BE2C (cell line): ENCODE measurements at places on chromosomes 2 and 18.

DNA sequence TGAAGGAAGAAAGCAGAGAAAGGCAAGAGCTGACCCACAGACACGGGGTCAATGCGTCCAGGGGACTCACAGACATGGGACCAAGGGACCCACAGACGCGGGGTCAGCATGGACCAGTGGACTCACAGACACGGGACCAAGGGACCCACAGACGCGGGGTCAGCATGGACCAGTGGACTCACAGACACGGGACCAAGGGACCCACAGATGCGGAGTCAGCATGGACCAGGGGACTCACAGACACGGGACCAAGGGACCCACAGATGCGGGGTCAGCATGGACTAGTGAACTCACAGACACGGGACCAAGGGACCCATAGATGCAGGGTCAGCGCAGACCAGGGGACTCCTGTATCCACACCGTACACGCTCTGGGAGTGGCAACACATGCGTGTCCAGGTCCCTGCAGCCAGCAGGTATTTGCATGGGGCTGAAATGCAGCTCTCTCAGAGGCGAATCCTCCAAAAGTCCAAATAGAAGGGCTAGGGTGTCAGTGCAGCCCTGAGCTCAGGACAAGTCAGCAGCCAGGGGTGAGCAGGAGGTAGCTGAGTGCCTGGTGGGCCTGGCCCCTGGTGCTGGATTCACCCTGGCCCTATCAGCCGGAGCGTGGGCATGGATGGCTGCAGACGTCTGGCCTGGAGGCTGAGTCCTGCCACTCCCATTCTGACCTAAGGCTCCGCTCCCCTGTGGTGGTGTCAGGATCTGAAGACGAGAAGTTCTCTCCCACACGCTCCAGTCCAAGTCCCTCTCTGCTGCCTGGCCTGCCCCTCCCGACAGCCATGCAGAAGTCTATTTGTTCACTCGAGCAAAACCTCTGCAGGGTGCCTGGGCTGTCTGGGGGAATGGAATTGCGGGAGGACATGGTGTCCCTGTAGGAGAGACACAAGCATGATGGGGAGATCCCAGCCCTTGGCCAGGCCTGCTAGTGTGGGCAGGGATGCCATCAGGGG lies 28.5 kb downstream of the TMEM18 start:
- no peak for DNase-seq

GRCh38 chr2:17363846-17364245 lies 154.4 kb downstream of the RAD51AP2 start:
- DNase-seq = no peak

DNA sequence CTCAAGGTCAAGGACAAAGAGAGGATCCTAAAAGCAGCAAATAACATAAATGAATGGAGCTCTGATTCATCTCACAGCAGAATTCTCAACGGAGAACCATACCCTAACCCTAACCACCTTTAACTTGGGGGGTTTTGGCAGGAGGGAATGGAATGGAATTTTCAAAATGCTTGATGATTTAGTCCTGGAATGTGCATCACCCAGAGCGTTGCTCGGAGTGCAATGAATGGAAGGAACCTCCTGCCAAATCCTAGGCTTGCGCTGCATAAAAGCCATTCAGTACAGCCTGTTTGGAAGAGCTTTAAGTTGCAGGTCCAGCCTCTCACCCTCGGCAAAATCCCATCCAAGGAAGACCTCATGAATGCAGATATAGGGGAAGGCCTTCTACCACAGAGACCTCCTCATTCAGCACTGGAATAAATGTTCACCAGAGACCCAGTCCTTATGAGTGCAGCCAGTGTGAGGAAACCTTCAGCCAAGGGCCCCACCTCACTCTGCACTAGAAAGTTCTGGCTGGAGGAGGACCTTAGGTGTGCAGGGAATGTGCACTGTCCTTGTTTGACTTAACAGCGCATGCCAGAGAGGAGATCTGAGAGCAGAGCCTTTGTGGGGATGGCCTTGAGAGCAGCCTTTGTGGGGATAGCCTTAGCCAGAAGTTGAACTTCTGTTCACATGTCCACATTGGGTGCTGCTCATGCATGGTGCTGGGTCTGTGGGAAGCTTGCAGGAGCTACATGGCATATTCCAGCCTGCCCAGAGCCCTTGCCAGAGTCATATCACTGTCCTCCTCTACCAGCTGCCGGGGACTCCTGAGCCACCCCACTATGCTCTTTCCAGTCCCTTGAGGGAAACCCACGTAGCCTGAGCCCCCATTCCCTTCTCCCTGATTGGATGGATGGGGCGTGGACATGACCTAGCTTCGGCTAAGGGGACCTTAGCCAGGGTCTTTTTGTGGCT lies 30.5 kb downstream of the ASB1 start:
- DNase-seq = no peak

DNA sequence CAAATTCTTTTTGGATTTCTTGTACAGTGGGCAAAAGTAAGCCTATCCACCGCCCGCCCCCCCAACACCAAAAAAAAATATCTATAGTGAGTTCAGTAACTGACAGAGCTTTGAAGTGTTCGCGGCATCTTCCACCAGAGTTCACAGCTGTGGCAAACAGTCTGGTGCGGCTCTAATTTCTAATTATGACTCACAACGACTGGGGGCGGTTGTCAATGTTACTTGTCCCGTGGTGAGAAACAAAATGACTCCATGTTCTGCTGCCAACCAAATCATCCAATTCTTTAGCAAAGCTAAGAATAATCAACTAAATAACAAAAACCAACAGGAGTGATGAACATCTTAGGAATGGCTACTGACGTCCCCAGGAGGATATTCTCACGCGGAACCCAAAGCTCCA lies 392.5 kb upstream of the SALL3 start:
- no peak for DNase-seq

DNA sequence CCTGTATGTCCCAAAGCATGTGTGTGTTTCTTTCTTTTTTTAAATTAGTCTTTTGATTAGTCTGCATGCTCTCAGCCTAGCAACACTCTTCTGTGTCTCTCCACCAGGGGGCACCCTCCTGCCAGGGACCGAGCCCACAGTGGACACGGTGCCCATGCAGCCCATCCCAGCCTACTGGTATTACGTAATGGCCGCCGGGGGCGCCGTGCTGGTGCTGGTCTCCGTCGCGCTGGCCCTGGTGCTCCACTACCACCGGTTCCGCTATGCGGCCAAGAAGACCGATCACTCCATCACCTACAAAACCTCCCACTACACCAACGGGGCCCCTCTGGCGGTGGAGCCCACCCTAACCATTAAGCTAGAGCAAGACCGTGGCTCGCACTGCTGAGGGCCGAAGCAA lies 93.8 kb downstream of the NRP2 start:
- DNase-seq = peak; percentile 72

GRCh38 chr2:8303322-8303832 lies 378.5 kb upstream of the ID2 start:
- no peak for DNase-seq
